ENCODE measurements at places on chromosomes 3 and 15. TPM values are rescaled to one million over a fixed set of nuclear protein-coding genes. Genes with fewer than 3 reads are reported as not detected.

DNA sequence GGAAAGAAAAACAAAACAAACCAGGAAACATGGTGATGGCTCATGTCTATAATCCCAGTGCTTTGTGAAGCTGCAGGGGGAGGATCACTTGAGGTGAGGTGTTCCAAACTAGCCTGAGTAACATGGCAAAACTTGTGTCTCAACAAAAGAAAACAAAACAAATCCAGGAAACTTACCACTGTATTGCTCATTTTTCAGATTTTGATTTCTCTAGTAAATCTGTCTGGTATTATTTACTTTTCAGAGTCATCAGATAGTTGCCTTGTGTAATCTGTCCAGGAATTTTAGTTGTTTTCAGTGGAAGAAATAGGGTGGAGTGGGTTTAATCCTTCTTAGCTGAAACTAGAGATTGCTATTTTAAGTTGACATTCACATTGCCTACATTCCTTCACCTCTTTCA lies 91.8 kb upstream of the ALCAM start:
- DNase-seq, result no peak

- DNase-seq, result no peak
Observed at GRCh38 chr3:133754973-133755828, 9.0 kb downstream of the TF start.

DNA sequence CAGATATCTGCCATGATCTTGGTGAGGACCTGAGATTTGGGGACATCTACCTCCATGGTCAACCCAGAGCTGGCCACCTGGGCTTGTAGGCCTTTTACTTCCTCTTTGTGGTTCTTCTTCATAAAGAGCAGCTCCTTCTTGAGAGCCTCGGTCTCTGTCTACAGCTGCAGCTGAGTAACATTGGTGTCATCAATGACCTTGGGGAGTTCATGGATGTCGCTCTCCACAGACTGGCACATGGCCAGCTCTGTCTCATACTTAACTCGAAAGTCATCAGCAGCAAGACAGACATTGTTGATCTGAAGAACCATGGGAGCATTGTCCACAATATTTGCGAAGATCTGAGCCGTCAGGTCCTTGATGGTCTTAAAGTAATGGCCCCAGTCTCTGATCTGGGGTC lies 15.7 kb upstream of the RASA2 start:
- no peak for DNase-seq

DNA sequence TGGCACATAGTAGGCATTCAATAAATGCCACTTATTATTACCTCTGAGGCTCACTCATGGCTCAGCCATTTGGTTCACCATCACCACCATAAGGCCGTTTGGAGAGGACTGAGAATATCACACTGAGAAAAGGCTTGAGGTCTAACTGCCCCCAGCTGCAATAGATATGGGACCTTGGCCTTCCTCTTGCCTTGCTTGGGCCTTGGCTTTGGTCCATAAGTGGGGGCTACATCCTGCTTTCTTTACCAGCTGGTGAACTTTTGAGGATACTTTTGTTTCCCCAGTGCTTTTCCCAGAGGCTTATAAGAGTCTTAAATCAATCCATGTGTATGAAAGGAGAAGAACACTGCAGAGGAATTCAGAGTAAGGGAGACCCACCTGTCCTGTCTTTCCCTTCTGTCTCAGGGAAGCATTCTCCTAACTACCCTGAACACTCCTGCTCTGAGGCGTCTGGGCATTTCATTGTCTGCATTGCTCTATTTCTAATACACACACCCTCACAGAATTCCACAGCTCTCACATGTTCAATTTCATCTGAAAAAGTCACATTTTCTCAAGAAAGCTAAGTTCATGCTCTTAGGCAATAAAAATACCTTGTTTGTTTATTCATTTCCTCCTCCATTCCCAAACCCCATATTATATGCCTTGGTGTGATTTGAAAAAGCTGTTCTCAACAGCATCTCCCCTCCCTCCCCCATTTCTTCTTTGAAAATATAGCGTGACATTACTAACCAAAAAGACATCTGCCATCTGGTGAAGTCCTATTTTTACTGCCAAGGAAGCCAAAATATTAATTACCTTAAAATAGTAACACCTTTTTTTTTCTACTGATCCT lies 22.5 kb upstream of the KCNMB2 start:
- DNase-seq, result no peak

DNA sequence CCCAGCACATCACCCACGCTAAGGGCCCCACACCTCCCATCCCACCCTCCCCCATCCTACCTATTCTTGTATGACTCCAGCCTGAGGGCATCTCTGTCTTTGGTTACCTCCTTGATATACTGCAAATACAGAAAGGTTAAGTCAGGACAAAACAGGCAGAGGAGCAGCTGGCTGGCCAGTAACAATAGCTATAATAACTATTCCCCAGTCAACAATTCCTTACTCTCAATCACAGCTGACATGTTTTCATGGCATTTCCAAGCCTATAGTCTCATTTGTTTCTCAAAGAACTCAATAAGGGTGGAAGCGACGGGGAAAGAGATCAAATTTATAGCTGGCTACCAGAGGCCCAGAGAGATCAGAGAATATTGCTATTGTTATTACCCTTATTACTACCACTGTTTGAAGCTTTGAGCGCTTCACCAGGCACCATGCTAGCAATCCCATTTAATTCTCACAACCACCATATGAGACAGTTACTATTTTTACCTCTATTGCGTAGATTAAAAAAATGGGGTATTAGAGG lies 93.0 kb upstream of the C2CD4B start:
- DNase-seq, result no peak

GRCh38 chr3:125257536-125257935 lies 45.0 kb upstream of the SLC12A8 start:
- DNase-seq, result no peak

DNA sequence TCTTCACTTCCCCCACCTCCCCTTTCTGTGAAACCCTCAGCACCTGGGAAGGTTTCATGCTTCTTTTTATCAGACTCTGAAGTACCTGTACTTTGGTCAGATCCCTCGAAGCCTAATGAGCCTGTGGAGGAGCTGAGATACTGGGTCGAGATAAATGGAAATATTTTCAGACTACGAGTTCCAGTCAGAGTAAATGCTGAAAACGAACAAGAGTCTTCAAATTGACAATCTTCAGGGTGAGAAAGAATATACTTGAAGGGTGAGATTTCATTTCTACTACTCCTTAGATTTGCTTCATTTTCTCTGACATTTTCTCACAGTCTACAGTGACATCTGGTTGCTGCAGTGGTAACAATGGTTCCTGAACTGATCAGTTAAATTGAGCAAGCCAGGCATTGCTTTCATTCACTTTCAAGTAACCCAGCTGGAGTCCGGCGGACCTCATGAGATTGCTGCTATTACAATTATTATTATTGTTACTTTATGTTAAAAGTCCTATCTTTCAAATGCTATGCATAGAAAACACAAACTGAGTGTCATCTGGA lies 337.2 kb downstream of the VGLL3 start:
- DNase-seq, result no peak

DNA sequence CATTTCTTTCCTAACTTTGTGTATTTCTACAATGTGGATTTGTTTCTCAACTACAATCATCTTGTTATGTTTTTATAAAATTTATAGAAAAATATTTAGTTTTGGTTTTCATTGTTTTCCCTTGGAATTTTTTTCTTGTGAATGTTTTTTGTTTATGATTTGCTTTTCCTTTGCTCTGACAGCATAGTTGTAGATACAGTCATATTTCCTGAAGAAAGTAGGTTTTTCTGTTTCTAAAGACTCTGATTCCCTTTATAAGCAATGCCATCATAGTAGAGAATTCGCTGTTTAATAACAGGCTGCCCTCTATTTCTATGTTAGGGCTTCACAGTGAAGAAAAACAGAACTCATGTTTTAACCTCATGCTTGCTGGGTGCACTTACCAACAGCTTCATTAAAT lies 482.3 kb downstream of the ZBBX start:
- no peak for DNase-seq

GRCh38 chr3:14177580-14178246 lies 688 bp downstream of the XPC start:
- no peak for DNase-seq

GRCh38 chr3:140636406-140637138 lies 41.3 kb upstream of the TRIM42 start:
- no peak for DNase-seq

GRCh38 chr3:196995646-196996355 lies 27.2 kb upstream of the PIGZ start:
- DNase-seq, result no peak

DNA sequence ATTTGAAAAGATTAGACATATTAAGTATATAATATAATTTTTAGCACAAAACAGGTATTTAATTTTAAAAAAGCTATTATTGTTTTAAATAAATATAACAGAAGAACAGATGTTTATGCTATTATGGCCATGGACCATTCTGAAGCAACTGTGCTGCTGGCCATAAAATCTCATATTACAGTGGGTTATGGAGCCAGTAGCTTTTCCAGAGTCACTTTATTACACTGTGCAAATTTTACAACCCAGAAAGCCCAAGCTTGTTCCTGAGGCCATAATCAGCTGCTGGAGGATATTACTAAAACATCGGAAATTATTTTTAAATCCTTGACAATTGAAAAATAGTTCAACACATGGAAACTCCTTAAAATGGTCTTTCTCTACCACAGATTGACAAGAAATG lies 557.3 kb upstream of the KCNMB2 start:
- DNase-seq, result no peak

DNA sequence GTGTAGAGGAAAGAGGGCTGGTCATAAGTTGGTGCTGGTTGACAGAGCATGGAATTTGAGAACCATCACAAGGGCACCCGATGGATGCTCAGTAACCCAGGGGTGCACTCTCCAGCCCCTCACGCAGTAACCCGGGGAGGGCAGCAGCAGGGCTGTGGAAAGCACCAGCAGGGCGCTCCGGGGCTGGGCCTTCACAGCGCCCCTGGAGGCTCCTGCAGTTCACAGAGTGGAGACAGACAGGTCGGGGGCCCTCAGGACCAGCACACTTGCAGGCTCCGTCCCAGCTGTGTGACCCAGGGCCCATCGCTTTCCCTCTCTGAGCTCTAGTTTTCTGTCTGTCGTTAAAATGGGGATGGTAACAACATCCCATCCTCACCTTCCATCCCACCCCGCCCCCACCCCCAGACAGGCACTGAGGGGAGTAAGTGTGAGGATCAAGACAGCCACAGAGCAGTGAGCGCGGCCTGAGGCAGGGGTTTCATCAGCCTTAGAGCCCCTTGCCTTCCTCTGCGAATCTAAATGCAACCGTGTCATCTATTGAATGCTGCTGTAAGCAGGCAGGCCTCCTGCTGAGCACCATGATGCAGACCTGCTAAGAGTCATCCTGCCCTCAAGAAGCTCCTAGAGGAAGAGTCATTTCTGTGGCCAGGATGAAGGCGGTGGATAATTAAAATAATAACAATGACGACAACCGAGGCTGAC lies 90.2 kb upstream of the LINGO1 start:
- DNase-seq, result no peak

DNA sequence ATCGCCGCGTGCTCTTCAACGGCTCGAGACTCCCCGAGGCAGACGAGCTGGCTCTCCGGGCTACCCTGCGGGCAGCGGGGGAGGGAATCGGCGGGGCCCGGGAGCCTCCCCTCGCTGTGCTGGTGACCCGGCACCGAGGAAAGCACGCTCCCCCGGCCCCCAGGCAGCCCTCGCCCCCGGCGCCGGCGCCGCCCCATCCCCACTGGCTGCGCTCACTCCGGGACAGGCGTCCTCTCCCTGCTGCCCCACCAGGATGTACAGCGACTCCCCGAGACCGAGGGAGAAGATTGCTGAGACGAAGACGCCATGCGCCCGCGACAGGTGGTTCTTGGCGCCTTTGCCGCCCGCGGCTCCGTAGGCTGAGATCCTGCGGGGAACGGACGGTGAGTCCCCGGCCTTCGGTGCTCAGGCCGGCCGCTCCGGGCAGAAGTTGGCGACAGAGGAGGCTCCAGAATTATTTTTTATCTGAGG lies 1.7 kb downstream of the LTK start:
- no peak for DNase-seq

GRCh38 chr3:81788610-81789009 lies 27.2 kb upstream of the GBE1 start:
- DNase-seq, result no peak

GRCh38 chr15:61687124-61687523 lies 373.1 kb downstream of the VPS13C start:
- DNase-seq, result no peak

EPHB1 gene
- 3.1 TPM for total RNA-seq

DPPA2 gene
- not detected for total RNA-seq

RARRES1 gene
- 48.5 TPM for total RNA-seq

DUOX2 gene
- 92.1 TPM for total RNA-seq

SLC35A5 gene
- 36.4 TPM for total RNA-seq

CCNB2 gene
- total RNA-seq, result 0.49 TPM

MAPKAPK3 gene
- total RNA-seq, result 34.8 TPM

EFCAB12 gene
- total RNA-seq, result 0.26 TPM

ZCWPW2 gene
- total RNA-seq, result 1.7 TPM

C2CD4A gene
- total RNA-seq, result 0.49 TPM

INTS14 gene
- total RNA-seq, result 57.2 TPM

ITIH1 gene
- total RNA-seq, result not detected

BFSP2 gene
- total RNA-seq, result not detected

ZBBX gene
- total RNA-seq, result 0.52 TPM

SCAANT1 gene
- not detected for total RNA-seq

FANCD2OS gene
- not detected for total RNA-seq

PAQR5 gene
- 6.5 TPM for total RNA-seq

SPATA12 gene
- not detected for total RNA-seq

C3orf38 gene
- total RNA-seq, result 23.1 TPM

All from ureter (tissue), 1 donor.